ENCODE measurements at places on chromosomes 7 and 10.

- no peak for DNase-seq
Measured at GRCh38 chr10:83108565-83109333, 1030.6 kb upstream of the GHITM start.

- DNase-seq, result no peak
Measured at GRCh38 chr7:74193054-74193453, 16.8 kb upstream of the LAT2 start.

DNA sequence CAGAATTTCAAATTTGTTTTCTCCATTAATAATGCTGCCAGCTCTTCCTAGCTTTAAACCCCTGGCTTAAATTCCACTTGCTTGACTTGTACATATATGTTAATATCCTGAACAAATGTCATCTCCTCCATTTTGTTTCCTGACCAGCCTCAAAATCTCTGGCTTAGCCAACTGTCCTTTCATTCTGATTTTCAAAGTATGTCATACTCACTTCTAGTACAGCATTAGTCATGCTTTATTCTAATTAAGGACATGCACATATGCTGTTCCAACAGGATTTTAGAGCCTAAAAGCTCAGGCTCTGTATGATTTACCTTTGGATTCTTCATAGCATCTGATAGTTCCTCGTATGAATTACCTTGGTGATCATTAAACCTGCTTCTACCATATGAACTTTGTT is 158.3 kb downstream of the ZNF438 start:
- no peak for DNase-seq

- DNase-seq, result peak; percentile 17
Measured at GRCh38 chr10:11255796-11256444, 238.2 kb downstream of the CELF2 start.

- DNase-seq, result no peak
Measured at GRCh38 chr10:49601857-49602256, 8.3 kb upstream of the SLC18A3 start.

GRCh38 chr7:129864042-129864441 is 88.7 kb downstream of the UBE2H start:
- no peak for DNase-seq

Data from RPMI8226 (cell line).